ENCODE measurements at places on chromosomes 5 and 9.

DNA sequence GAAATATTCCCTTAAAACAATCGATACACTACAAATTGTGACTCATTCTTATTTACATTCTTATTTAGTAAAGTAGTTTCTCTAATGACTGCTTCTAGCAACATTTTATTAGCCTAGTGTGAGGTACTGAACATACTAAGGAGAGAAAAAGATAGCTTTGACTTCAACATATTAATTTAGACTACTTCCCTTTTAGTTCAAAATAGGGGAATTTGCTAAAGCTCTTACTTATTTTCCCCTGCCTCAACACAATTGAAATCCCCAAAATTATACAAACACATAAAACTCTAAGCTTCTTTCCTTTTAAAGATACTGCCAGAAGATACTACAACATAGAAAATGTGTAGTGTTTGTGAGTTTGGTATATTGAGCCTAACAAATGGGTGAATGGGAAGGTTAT, 55.2 kb downstream of the ANXA1 start:
- DNase-seq = no peak

DNA sequence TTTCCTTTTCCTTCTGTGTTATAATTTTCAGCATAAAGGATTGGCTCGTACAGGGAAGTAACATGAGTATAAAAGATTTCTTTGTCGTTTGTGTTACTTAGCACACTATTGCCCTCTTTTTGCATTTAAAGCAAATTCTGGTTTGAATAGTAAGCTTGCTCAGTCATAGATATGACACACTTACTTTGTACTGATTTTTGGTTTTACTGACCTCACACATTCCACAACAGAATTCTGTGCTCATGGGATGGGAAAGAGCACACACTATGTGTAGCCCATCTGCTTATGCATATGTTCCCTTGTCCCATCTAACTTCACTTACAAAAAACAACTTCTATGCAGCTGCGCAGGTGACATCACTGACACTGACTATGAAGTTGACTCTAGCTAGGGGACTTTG, 111.9 kb upstream of the MTAP start:
- no peak for DNase-seq

DNA sequence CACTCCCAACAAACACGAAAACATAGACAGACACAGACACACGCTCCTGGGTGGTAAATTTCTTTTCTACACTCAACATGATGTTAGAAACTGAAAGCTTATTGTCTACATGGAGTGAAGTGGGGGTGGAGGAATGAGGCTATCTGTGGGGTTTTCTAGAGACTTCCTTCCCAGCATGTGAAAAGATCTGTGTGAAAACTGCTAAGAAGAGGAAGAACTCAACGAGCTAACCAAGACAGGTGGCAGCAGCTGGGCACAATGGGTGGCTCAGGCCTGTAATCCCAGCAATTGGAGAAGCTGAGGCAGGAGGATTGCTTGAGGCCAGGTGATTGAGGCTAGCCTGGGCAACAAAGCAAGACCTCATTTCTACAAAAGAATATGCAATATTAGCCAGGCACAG, 7.6 kb downstream of the FYB1 start:
- no peak for DNase-seq

DNA sequence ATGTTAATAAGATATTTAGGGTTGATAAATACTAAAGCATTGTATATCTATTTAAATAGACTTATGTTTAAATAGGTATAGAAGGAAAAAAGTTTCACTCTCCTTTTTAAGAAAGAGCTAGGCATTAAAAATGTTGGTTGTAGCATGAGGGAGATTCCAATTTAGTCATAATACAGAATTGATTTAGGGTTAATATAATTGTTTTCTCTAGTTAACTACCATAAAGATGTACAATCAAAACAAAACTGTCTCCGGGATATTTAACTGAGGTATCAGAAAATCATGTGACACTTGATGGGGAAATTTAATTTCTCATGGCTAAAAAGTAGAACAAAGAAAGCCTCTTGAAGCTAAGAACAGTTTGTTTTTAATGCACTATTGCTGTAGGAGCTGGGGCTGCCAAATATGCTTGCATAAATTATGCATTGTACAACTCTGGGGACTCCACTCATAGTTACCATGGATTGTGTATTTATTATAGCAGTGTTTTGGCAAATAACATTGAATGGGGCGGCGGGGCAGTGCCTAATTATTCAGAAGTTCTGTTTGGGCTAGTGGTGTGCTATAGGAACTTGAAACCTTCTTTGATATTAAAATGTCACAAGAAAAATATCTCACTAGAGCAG, 44.2 kb downstream of the SMC2 start:
- DNase-seq = no peak

GRCh38 chr5:80975065-80975464, 14.9 kb downstream of the RASGRF2 start:
- peak; percentile 26 for DNase-seq

GRCh38 chr5:89034588-89034987, 151.6 kb upstream of the MEF2C start:
- DNase-seq = no peak

DNA sequence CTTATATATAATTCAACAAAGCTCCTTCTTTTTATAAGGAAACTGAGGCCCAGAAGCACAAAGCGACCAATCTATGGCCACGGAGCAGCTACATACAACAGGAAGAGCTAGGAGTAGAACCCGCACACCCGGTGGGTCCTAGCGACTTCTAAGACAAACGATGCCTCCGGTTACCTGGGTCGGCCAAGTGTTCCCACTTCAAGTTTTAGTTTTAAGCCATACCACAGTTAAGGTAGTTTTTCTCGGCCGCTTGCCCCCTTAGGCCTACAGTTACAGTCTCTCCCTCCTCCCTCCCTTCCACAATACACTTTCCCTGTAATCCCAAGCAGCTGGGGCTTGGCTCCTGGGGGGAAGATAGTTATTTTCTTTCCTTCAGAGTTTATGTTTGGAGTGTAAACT, 533 bp downstream of the SREK1IP1 start:
- no peak for DNase-seq

All from kidney glomerular epithelial cell (primary cell).